ENCODE measurements at places on chromosomes 12 and 14.

DNA sequence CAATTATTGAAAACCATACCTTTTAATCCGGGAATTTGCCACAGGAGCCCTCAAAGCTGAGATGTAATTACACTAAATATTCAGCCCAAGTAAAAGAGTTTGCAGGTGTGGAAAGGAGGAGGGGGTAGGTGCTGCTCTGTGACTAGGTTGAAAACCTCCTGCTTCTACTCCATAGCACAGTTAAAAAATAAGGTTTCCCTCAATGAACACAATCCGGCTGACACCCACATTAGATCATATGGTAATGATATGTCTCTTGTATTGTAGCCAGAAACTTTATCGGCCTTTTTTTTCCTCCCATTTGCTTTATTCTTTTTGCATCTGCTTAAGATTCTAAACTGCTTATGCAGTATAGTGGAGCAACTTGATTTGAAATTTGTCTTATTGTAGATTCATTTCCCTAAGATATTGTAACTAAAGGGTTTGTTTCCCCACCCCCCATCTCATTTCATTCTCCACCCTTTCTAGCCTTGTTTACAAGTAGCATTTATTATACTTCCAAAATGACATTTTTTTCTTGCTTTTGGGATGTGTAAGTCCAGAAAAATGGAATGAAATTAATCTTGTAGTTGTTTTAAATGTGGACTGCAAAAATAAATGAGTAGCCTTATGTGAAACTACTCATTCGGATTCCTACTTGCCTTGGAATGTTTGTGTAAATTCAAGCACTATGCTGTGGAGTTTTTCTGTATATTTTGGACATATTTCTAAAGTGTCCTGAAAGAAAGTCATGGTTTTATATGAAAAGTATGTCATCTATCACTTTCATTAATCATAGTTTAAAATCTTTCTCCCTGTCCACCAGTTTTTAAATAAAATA is at the start of gene DCN:
Gene DCN (minus strand): TSS at position 182 of the 820 bp plus-strand sequence. CDS start 4,265 bp downstream, outside the sequence.
- no peak for DNase-seq

- no peak for DNase-seq
Measured at GRCh38 chr14:92597906-92598905, 84.6 kb downstream of the RIN3 start.

DNA sequence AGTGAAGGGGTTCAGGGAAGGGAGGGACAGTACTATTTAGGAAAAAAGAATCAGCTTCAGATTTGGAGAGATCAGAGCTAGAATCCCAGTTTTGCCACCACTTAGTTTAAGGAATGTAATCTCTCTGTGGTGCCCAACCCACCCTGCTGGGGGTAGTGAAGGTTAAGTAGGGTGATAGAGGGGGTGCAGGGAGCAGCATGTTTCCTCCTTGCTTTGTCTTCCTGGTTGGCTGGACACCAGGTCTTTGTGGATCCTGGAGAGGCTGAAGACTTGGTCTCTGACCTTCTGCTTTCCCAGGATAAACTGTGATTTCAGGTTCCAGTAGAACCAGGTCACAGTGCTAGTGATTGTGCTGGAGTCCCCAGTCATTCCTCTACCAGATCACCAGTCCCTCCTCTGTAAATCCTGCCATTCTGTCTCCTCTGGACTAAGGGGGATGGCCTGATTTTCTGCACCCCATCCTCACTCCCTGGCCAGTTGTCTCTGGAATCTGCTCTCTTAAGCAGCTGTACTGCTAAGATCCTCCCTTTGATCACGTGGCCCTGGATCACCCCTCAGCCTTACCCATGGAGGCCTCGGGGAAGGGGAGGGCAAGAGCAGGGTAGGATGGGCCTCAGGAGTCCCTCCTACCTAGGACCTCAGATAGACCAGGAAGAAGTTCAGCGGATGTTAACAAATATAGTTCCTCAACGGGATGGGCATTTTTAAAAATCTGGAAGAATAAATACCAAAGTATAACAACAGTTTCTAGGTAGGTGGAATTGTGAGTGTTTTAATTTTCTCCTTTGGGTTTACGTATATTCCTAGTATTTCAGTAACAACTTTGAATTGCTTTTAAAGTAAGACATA is 3.1 kb downstream of the MAP3K12 start:
- no peak for DNase-seq

DNA sequence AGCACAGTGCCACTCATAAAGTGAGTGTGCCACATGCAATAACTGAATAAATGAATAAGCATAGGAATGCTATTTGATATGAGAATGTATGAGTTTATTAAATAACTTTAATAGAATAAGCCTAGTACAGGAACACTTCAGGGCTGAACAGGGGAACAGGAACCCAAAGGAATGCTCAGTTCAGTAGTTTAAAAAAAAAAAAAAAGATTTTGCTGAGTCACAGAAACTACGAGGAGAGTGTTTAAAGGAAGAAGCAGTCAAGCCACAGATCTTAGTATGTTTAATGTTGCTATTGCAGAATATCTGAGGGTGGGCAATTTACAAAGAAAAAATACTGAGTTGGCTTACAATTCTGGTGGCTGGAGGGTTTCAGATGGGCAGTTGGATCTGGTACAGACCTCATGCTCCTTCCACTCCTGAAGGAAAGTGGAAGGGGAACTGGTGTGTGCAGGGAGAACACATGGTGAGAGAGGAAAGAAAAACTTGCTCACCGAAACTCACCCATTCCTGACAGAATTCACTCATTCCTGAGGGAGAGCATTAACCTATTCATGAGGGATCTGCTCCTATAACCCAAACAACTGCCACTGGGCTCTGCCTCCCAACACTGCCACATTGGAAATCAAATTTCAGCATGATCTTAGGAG is 880.3 kb upstream of the MGAT4C start:
- no peak for DNase-seq

GRCh38 chr14:90995785-90996184 is 64.7 kb downstream of the RPS6KA5 start:
- no peak for DNase-seq

DNA sequence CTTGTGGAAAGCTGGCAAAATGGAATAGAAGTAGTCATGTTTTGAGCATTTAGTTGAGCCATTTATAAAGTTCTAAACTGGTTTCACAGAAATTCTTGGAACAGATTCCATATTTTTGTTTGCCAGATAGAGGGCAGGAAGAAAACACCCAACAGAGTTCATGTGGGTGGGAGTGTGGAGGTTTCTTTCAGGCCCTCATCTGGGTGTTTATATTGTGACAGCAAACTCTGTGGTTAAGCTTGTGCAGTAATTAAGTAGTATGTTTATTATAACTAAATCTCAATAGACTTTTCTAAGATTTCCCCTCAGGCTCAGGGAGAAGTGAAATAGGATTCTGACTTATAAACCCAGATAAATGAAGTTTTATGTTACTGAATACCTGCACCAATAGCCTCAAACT is 57.4 kb downstream of the SPPL3 start:
- DNase-seq: no peak

DNA sequence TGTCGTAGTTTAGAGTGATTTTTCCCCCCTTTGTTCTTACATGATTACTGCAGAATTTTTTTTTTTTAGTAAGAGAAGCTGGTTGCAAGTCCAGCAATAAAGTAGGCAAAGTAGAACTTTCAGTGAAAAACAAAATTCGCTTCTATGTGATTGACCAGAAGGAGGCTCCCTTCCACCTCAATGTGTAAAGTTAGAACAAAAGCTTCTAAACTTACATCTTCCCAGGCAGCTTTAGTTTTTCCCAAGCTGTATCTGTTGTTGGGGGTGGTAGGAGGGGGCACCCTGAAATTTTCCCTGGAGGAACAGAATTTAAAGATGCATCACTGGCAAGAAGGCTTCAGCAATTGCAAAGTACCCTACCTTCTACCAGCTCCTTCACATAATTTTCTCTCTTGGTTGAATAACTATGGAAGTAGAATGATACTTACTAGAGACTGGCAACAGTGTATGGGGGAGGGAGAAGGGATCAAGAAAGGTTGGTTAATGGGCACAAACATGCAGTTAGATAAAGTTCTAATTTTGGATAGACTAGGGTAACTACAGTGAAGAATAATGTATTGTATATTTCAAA is 87.3 kb upstream of the E2F7 start:
- no peak for DNase-seq

Measured in stimulated activated CD4-positive, alpha-beta T cell treated with anti-CD3 and anti-CD28 coated beads, Interleukin-4, amount 100 ng/mL, for 4 hours (primary cell).